Activated T-cell treated with anti-CD3 and anti-CD28 coated beads, Interleukin-2, amount 50 U/mL, for 24 hours (primary cell): ENCODE measurements at places on chromosomes 12 and 14.

- no peak for DNase-seq
- H3K4me1 ChIP-seq: peaks cover 6% of the 10 kb centered on the region
- peaks cover 13% of the 10 kb centered on the region for H3K27me3 ChIP-seq
Observed at GRCh38 chr12:15863372-15863771, 18.8 kb upstream of the STRAP start.

DNA sequence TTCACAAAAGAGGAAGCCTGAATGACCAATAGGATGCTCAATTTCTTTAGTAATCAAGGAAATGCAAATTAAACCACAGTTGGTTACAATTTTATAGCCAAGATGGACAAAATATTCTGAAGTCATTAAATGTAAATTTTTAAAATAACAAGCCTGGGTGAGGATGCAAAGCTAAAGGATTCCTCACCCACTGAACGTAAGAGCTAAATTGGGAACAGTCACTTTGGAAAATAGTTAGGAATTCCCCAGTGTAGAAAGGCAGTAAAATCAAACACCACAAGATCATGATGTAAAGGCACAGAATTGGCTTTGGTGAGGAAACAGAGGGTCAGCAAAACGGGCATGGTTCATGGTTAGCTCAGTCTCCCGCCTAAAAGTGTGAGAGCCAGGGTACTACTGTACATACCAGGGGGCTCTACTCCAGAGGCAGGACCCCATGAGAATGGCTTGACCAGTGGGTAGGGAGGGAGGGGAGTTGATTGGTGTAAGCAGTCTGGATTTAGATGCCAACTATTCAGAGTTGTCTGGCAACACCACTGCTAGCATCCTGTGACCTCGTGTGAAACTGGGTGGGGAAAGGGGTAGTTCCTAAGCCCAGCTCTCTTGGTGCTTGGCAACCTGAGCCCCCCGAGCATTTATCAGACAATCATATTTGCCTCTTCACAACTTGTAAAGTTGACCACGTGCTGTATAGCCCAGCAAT, 213.4 kb upstream of the EGLN3 start:
- DNase-seq: no peak
- H3K27me3 ChIP-seq: peaks cover 7% of the 10 kb centered on the region
- peaks cover 16% of the 10 kb centered on the region for H3K4me1 ChIP-seq
- H3K36me3 ChIP-seq: no peaks in the 10 kb centered on the region
- no peak overlapping the region for H3K4me3 ChIP-seq
- H3K27ac ChIP-seq: no peak overlapping the region

GRCh38 chr12:49885663-49886461, 17.8 kb downstream of the FAIM2 start:
- no peak overlapping the region for H3K4me3 ChIP-seq
- H3K27me3 ChIP-seq: peaks cover 6% of the 10 kb centered on the region
- H3K36me3 ChIP-seq: no peaks in the 10 kb centered on the region

GRCh38 chr12:6285532-6286306, 24.8 kb upstream of the PLEKHG6 start:
- peaks cover 2% of the 10 kb centered on the region for H3K4me1 ChIP-seq
- no peak for DNase-seq
- H3K27ac ChIP-seq: no peak overlapping the region
- no peak overlapping the region for H3K4me3 ChIP-seq

DNA sequence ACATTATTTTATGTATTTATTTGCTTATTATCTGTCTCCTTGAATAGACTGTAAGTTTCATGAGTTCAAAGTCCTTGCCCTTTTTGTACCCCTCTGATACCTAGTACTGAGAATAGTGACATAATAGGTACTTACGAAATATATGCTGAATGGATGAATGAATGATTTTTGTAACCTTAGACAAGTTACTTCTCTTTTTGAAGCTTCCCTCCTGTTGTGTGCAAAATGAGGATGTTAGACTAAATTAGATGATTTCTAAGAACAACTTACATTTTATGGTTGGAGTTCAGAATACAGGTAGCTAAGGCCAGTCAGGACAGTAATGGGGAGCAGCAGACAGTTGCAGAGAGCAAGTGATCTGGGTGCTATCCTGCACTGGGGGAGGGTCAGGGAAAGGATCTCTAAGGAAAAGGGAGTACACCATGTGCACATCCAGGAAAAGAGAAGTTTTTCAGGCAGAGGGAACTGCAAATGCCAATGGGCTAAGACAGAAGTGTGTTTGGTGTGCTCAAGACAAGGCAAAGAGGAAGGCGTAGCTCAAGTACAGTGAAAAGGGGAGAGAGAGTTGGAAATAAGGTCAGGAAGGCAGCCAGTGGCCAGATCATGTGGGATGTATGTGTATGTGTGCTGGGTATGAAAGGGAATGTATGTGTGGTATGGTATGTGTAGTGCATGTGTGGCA, 59.4 kb upstream of the AMIGO2 start:
- no peak overlapping the region for H3K4me3 ChIP-seq
- no peaks in the 10 kb centered on the region for H3K27me3 ChIP-seq
- no peak for DNase-seq
- H3K27ac ChIP-seq: no peak overlapping the region
- H3K36me3 ChIP-seq: peaks cover 58% of the 10 kb centered on the region
- H3K4me1 ChIP-seq: peaks cover 13% of the 10 kb centered on the region
